ENCODE measurements at places on chromosomes 6 and 20.

GRCh38 chr6:93820465-93821082, 401.2 kb upstream of the EPHA7 start:
- no peak for DNase-seq

DNA sequence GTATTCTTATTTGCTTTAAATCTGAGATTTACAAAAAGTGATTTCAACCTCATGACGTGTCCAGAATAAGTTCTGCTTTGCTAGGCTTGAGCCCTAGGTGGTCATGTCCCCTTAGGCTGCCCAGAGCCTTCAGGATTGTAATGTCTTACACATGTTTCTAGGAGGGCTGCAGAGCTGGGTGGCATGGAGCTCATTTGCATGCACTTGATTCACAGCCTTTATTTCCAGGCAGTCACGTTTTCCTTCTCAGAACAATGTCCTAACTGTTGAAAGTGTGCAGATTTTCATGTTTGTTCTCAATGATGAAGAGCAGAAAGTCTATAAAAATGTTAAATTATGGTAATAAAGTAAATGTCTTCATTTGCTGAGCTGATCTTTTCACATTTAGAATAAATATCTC, 448.6 kb upstream of the SOX4 start:
- DNase-seq: no peak

GRCh38 chr6:52839124-52840055, 1.2 kb downstream of the GSTA5 start:
- no peak for DNase-seq

DNA sequence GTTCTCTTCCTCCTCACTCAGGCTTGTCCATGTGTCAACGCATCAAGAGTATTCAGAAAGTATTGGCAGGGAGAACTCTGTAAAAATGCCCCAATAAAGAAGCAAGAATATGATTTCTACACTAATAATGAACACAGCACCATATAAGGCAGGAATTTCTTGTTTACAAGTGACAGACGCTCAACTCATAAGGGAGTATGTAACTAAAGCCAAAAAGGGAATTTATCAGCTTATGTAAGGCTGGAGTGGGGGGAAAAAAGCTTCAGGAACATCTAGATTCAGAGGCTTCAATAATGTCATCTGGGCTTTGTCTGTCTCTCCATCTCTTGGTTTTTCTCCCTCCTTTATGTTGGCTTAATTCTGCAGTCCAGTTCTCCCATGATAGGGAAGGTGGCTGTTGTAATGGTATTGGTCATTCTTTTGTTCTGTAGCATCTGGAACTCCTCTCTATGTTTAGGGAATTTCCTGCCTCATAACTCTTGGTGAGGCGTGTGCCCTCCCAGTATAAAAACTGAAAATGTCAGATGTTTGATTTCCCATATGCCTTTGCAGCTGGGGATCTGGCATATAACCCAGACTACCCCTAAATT, 125.1 kb upstream of the COL21A1 start:
- no peak for DNase-seq

GRCh38 chr20:44914924-44915323, 5.1 kb downstream of the PABPC1L start:
- DNase-seq: no peak

- DNase-seq: no peak
Measured at GRCh38 chr6:136306466-136306865, 16.8 kb upstream of the BCLAF1 start.

DNA sequence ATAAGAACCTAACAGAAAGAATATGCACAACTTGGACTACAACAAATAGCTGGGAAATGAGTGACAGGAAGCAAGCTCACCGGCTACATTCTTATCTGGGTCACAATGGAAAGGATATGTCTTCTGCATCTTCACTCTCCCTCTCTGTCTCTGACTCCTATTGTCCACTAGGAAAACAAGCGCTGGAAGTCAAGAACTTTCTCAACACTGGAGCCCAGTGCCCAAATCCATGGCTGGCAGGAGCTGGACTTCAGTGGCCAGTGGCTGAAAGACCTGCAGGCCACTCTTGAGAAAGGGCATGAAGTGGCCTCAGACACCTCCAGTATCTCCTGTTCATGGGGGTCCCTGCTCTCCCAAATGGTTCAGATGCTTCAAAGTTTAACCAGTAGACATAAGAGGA, 62.0 kb downstream of the FAM50B start:
- no peak for DNase-seq

GRCh38 chr6:125314009-125314581, 12.3 kb upstream of the HDDC2 start:
- DNase-seq: no peak

- DNase-seq: no peak
Measured at GRCh38 chr6:14799928-14800327, 445.9 kb upstream of the JARID2 start.

Measured in stimulated activated CD8-positive, alpha-beta memory T cell treated with anti-CD3 and anti-CD28 coated beads, Interleukin-7, amount 100 ng/mL, for 1 hour (primary cell).